ENCODE measurements at places on chromosomes 3 and 15. TPM values are rescaled to one million over a fixed set of nuclear protein-coding genes. Genes with fewer than 3 reads are reported as not detected.

DNA sequence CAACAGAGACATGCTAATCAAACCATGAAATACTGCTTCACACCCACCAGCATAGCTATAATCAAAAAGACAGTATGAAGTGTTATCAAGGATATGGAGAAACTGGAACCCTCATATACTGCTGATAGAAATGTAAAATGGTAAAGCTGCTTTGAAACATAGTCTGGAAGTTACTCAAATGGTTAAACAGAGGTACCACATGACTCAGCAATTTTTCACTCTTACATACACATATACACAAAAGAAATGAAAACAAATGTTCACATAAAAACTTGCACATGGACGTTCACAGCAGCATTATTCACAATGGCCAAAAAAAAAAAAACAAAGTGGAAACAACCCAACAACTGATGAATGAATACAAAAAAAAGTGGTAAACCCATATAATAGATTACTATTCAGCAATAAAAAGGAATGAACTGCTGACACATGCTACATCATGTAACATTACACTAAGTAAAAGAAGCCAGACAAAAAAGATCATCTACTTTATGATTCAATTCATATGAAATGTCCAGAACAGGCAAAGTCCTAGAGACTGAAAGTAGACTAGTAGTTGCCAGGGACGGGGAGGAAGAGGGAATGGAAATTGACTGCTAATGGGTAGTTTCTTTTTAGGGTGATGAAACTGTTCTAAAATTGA, 23.2 kb downstream of the ZNF148 start:
- no peak overlapping the region for H3K4me3 ChIP-seq
- H3K27ac ChIP-seq, result no peak overlapping the region
- no peak for DNase-seq
- H3K27me3 ChIP-seq, result no peaks in the 10 kb centered on the region
- no peaks in the 10 kb centered on the region for H3K36me3 ChIP-seq
- H3K4me1 ChIP-seq, result peaks cover 3% of the 10 kb centered on the region

GRCh38 chr3:13879946-13880810, at the start of gene WNT7A:
Gene WNT7A (minus strand): TSS chr3:13880071. CDS start chr3:13879816, 255 bp downstream.
- H3K4me1 ChIP-seq, result no peaks in the 10 kb centered on the region
- peaks cover 4% of the 10 kb centered on the region for H3K27me3 ChIP-seq
- peak within 1 kb of the TSS; percentile 27 for H3K4me3 ChIP-seq
- H3K36me3 ChIP-seq, result no peaks in the 10 kb centered on the region
- peak; percentile 62 for DNase-seq

Gene PDZRN3
- 13.6 TPM for total RNA-seq

DNA sequence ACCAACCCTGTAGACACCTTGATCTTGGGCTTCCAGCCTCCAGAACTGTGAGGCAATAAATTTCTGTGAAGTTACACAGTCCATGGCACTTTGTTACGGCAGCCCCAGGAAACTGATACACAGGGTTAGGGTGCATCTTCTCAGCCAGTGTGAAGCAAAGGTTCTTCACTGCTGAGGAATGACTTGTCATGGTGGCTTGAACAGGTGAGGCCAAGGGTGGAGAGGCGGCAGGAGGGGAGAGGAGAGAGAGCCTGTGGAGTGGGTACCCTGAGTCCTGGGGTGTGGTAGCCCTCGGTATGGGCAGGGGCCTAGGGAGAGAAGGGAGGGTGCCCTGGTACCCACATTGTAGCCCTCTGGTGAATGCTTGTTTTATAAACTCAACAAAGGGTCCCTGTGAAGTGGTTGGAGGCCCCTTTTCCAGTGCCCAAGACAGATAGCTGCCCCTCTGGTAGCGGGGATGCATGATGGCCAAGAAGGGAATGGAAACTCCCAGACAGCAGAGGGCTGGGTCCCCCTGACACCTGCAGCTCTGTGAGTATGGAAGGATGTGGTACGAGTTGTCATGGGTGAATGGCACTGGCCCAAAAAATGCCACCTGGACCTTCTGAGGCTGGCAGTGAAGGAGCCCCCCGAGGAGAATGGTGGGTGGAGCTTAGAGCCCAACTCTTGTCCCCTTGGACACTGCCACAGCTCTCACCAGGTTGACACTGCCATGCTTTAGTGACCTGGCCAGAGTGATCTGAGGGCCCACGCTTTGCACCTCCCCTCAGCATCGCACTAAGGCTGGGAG, 49.6 kb downstream of the SPSB4 start:
- DNase-seq, result no peak
- no peaks in the 10 kb centered on the region for H3K27me3 ChIP-seq
- H3K36me3 ChIP-seq, result no peaks in the 10 kb centered on the region
- H3K4me1 ChIP-seq, result peaks cover 8% of the 10 kb centered on the region
- no peak overlapping the region for H3K4me3 ChIP-seq
- H3K27ac ChIP-seq, result no peak overlapping the region

GRCh38 chr3:172931746-172932285, 181.3 kb downstream of the ECT2 start:
- no peak overlapping the region for H3K4me3 ChIP-seq
- H3K27ac ChIP-seq, result no peak overlapping the region
- no peaks in the 10 kb centered on the region for H3K4me1 ChIP-seq

GRCh38 chr15:81893182-81893835, 152.5 kb downstream of the MEX3B start:
- H3K36me3 ChIP-seq, result no peaks in the 10 kb centered on the region
- no peaks in the 10 kb centered on the region for H3K27me3 ChIP-seq
- no peaks in the 10 kb centered on the region for H3K4me1 ChIP-seq
- H3K4me3 ChIP-seq, result no peak overlapping the region
- no peak overlapping the region for H3K27ac ChIP-seq
- no peak for DNase-seq

GRCh38 chr3:188711881-188712247, 459.9 kb upstream of the TPRG1 start:
- H3K4me1 ChIP-seq, result peaks cover 18% of the 10 kb centered on the region
- H3K4me3 ChIP-seq, result no peak overlapping the region
- peak overlapping the region; percentile 1 for H3K27ac ChIP-seq
- DNase-seq, result no peak
- no peaks in the 10 kb centered on the region for H3K36me3 ChIP-seq

Gene NDN
- total RNA-seq, result not detected

All from Caco-2 (cell line).